ENCODE measurements at places on chromosomes 7 and 10.

DNA sequence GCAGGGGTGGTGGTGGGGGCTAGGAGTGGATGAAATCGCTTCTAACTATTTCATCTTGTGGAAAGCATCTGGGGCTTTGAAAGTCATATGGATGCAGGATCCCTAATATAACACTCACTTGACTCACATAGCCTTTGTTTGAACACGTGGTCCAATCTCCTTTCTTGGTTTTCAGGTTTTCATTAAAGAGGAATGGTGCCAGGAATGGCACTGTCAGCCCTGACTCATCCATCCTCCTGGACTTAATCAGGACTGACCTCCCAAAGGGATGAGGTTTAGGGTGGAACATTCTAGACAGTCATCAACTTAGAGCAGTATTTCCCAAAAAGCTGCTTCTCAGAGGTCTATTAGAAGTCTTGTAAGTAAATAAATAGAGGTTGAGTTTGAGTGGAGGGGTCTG is 162.0 kb upstream of the PLXNA4 start:
- H3K27ac ChIP-seq = no peak overlapping the region
- DNase-seq = no peak
- peaks cover 4% of the 10 kb centered on the region for H3K36me3 ChIP-seq
- H3K27me3 ChIP-seq = no peaks in the 10 kb centered on the region
- H3K4me1 ChIP-seq = no peaks in the 10 kb centered on the region
- no peak overlapping the region for H3K4me3 ChIP-seq

DNA sequence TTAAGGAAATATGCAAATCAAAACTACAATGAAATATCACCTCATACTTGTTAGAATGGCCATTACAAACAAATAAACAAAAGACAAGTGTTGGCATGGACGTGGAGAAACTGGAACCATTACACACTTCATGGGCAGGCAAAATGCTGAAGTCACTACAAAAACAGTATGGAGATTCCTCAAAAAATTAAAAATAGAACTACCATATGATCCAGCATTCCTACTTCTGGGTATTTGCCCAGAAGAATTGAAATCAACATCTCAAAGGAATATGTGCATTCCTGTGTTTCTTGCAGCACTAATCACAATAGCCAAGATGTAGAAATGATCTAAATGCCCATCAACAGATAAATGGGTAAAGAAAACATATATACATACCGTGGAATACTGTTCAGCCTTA is 83.6 kb downstream of the NRCAM start:
- H3K4me1 ChIP-seq = peaks cover 24% of the 10 kb centered on the region
- no peak overlapping the region for H3K4me3 ChIP-seq
- peaks cover 13% of the 10 kb centered on the region for H3K36me3 ChIP-seq
- no peak overlapping the region for H3K27ac ChIP-seq

GRCh38 chr7:35035511-35035961 is 1.7 kb downstream of the DPY19L1 start:
- H3K36me3 ChIP-seq = no peaks in the 10 kb centered on the region
- H3K4me3 ChIP-seq = peak overlapping the region; percentile 97
- no peak for DNase-seq
- H3K27ac ChIP-seq = no peak overlapping the region
- H3K4me1 ChIP-seq = peaks cover 20% of the 10 kb centered on the region
- no peaks in the 10 kb centered on the region for H3K27me3 ChIP-seq

GRCh38 chr10:78358351-78358750 is 324.7 kb downstream of the RPS24 start:
- peaks cover 6% of the 10 kb centered on the region for H3K36me3 ChIP-seq
- H3K4me1 ChIP-seq = peaks cover 15% of the 10 kb centered on the region
- no peak overlapping the region for H3K27ac ChIP-seq
- no peaks in the 10 kb centered on the region for H3K27me3 ChIP-seq
- no peak for DNase-seq

- no peaks in the 10 kb centered on the region for H3K36me3 ChIP-seq
- no peak overlapping the region for H3K27ac ChIP-seq
- H3K4me1 ChIP-seq = peaks cover 4% of the 10 kb centered on the region
- no peaks in the 10 kb centered on the region for H3K27me3 ChIP-seq
Measured at GRCh38 chr7:157861031-157861491, 524.3 kb downstream of the DNAJB6 start.

DNA sequence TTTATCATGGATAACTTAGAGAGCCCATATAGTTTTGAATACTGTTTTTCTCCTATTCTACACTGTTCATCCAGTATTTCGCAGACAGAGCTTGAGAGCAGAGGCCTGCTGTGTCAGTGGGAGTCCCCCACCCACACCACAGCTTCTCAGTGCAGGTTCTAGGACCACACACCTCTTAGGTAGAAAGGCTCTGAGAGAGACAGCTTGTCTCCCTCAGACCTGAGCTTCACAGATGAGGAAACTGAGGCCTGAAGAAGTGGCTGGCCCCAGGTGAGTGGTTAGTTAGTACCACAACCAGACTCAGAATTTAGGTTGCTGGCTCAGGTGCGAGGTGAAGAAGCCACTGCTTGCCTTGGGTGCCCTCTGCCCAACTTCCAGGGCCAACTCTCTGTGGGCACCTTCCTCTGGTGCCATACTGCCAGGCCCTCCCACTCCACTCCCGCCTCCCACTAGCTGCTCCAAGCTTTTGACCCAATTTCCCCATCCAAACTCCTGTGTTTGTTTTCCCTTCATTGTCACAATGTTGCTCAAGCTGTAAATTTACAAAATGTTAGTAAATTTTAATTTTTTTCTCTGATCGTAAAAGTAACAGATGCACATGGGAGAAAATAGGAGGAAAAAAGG is 7.6 kb upstream of the HILPDA start:
- no peak overlapping the region for H3K27ac ChIP-seq
- DNase-seq = peak; percentile 17
- peaks cover 32% of the 10 kb centered on the region for H3K4me1 ChIP-seq
- no peak overlapping the region for H3K4me3 ChIP-seq
- H3K36me3 ChIP-seq = peaks cover 2% of the 10 kb centered on the region

DNA sequence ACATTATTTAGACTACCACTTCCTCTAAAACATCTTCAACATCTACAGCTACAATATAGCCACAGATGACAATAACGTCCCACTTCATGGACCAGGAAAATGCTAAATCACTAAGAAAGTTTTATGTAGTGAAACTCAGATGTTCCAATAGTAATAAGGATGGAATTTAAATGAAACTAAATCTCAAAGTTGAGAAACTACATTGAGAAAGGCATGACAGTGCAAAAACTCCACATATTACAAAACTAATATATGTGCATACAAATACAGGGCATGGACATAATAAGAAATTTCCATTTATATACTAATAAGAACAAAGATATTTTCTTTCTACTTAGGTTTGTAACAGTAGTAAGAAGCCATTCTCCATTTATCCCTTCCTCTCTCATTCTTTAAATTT is 31.1 kb downstream of the POT1 start:
- peaks cover 50% of the 10 kb centered on the region for H3K36me3 ChIP-seq
- no peak for DNase-seq
- H3K27ac ChIP-seq = no peak overlapping the region
- H3K27me3 ChIP-seq = no peaks in the 10 kb centered on the region

- DNase-seq = no peak
- no peak overlapping the region for H3K27ac ChIP-seq
- H3K4me1 ChIP-seq = no peaks in the 10 kb centered on the region
- no peaks in the 10 kb centered on the region for H3K36me3 ChIP-seq
- no peaks in the 10 kb centered on the region for H3K27me3 ChIP-seq
Measured at GRCh38 chr7:115680921-115681320, 349.6 kb downstream of the TFEC start.

GRCh38 chr10:3068968-3069737 is 1.8 kb downstream of the PFKP start:
- H3K4me1 ChIP-seq = peaks cover 40% of the 10 kb centered on the region
- peaks cover 48% of the 10 kb centered on the region for H3K36me3 ChIP-seq
- H3K4me3 ChIP-seq = peak overlapping the region; percentile 91
- H3K27ac ChIP-seq = peak overlapping the region; percentile 92
- peaks cover 7% of the 10 kb centered on the region for H3K27me3 ChIP-seq

DNA sequence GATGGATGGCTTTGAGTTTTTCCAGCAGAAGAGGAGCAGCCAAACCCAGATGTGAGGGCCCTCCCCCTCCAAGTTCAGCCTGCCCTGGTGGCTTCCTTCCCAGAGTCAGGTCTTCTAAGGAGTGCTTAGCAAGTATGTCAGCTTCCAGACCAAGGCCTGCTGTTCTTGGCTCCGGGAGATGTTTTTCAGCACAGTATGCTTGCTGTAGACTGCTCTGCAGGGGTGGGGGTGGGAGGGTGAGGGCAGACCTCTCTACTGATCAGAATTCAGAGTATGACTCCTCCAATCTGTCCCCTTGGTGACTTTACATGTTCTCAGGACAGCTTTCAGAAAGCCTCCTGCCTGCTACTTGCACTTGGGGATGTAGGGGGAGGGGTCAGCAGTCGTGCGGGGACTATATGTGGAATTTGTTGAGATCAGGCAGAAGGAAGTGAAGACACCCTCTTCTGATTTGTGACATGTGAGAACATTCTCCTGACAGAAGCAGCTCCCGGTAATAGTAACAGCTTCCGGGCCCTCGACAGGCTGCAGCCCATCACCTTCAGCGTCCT is 516.4 kb upstream of the ZMIZ1 start:
- peaks cover 7% of the 10 kb centered on the region for H3K4me1 ChIP-seq
- no peak overlapping the region for H3K4me3 ChIP-seq
- H3K27me3 ChIP-seq = peaks cover 8% of the 10 kb centered on the region
- no peak overlapping the region for H3K27ac ChIP-seq

DNA sequence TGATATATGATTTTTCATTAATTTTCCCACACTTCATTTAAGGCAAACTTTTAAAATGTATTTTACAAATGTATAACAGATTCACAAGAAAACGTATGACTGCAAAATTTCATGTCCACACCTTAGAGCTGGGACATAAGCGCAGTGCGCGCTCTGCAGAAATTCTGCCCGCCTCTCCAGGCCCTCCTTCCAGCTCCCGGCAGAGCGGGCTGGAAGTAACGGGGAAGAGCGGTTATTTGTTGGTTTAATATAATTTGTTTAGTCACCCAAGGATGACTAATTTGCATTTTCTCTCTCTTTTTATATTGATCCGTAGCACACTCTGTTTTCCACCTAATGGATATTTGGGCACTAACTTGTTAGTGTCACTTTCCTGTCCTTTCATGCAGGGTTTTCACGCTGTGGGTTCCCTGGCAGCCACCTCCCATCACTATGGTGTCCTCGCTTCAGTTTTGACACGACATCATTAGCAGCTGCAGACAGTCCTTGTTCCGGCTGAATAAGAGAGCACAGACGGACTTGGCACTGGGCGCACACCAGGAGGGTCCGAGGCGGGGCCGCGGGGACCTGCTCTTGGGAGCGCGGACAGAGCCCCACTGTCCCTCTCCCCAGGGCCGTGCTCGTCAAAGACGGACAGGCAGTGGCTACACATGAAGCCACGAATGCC is 129.2 kb upstream of the SEC61G start:
- no peaks in the 10 kb centered on the region for H3K4me1 ChIP-seq
- no peak overlapping the region for H3K4me3 ChIP-seq
- peaks cover 14% of the 10 kb centered on the region for H3K27me3 ChIP-seq
- no peak for DNase-seq

DNA sequence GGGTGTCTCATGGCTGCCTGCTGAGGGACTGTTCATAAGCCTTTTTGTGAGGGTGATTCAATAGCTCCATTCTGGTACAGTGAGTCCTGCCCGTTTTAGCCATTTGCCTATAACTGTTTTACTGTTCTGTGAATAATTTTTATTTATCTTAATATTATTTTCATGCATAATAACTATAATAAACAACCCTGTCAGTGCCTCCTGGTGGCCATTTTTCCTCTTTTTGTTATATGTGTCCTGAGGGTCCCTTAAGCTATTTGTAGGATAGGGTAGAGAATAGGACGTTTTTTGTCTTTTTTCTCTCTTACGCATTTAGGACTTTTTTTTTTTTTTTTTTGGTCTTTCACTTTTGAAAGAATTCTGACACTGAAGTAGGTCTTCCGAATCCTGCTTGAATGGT is 2.9 kb downstream of the C1QL3 start:
- H3K27me3 ChIP-seq = peaks cover 35% of the 10 kb centered on the region
- peaks cover 19% of the 10 kb centered on the region for H3K36me3 ChIP-seq
- no peak for DNase-seq
- H3K4me1 ChIP-seq = peaks cover 6% of the 10 kb centered on the region
- H3K4me3 ChIP-seq = no peak overlapping the region
- H3K27ac ChIP-seq = no peak overlapping the region

- H3K4me3 ChIP-seq = no peak overlapping the region
- no peaks in the 10 kb centered on the region for H3K4me1 ChIP-seq
- no peaks in the 10 kb centered on the region for H3K36me3 ChIP-seq
- peaks cover 12% of the 10 kb centered on the region for H3K27me3 ChIP-seq
Measured at GRCh38 chr10:76036111-76036940, 604.9 kb downstream of the LRMDA start.

GRCh38 chr7:76333511-76334101 is 25.2 kb downstream of the YWHAG start:
- H3K27ac ChIP-seq = no peak overlapping the region
- no peaks in the 10 kb centered on the region for H3K27me3 ChIP-seq
- H3K36me3 ChIP-seq = peaks cover 32% of the 10 kb centered on the region
- peaks cover 33% of the 10 kb centered on the region for H3K4me1 ChIP-seq

DNA sequence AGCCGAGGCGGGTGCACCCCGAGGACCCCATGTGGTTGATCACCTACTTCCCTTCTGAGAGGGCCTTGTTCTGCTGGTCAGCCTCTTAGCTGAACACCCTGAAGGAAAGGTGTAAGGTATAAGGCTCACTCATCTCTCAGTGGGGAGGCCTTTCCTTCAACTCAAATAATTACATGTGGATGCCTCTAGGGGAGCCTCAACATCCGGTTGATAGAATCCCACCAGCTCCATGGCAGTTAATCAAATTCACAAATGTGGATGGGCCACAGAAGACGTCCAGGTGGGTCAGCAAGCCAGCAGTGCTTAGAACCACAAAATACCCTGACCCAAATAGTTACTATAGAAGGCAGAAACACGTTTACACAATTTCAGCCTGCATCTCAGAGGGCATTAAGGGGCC is 37.7 kb upstream of the ZNF32 start:
- no peak overlapping the region for H3K4me3 ChIP-seq
- H3K36me3 ChIP-seq = no peaks in the 10 kb centered on the region
- peaks cover 5% of the 10 kb centered on the region for H3K4me1 ChIP-seq
- H3K27me3 ChIP-seq = peaks cover 38% of the 10 kb centered on the region
- DNase-seq = no peak
- no peak overlapping the region for H3K27ac ChIP-seq

DNA sequence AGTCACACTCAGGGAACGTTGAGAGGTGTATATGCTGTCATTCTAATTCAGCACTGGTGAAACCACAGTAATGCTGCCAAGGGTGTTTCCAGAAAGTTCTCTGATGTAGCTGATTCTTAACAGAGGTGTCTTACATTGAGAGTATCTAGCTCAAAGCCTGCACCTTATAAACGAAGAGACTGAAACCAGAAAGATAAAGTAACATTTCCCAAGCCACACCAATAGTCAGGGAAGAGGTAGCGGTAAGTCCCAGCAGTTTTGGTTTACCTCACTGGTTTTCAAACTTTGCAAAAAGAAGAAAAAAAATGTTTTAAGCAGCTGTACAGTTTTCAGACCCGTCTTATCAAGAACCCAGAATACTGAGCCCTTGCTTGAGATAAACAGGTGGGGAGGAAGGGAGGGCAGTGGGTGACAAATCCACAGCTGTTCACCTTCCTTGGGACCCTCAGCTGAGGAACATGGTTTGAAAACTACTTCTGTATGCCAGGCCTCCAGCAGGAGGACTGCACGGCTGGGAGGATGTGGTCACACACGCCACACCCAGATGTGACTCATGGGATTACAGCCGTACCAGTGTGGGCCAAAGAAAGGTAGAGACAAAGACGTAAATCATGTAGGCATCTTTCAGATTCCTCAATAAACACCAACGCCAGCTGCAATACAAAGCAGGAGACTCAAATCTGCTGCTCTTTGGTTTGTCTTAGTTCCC is 63.9 kb upstream of the GSDME start:
- peak; percentile 83 for DNase-seq
- H3K4me1 ChIP-seq = peaks cover 48% of the 10 kb centered on the region
- H3K27ac ChIP-seq = peak overlapping the region; percentile 95
- peak overlapping the region; percentile 45 for H3K4me3 ChIP-seq

GRCh38 chr10:97060441-97061084 is 125.2 kb downstream of the SLIT1 start:
- H3K27me3 ChIP-seq = no peaks in the 10 kb centered on the region
- H3K36me3 ChIP-seq = no peaks in the 10 kb centered on the region
- H3K4me3 ChIP-seq = no peak overlapping the region
- H3K4me1 ChIP-seq = no peaks in the 10 kb centered on the region
- DNase-seq = no peak

All from activated naive CD8-positive, alpha-beta T cell treated with anti-CD3 and anti-CD28 coated beads for 36 hours (primary cell).